Central memory CD8-positive, alpha-beta T cell (primary cell): ENCODE measurements at places on chromosomes 4 and X.

- H3K27me3 ChIP-seq, result no peaks in the 10 kb centered on the region
- DNase-seq, result no peak
- H3K27ac ChIP-seq, result no peak overlapping the region
- no peaks in the 10 kb centered on the region for H3K4me1 ChIP-seq
- H3K4me3 ChIP-seq, result no peak overlapping the region
Observed at GRCh38 chrX:11285651-11286050, 7.6 kb upstream of the AMELX start.

DNA sequence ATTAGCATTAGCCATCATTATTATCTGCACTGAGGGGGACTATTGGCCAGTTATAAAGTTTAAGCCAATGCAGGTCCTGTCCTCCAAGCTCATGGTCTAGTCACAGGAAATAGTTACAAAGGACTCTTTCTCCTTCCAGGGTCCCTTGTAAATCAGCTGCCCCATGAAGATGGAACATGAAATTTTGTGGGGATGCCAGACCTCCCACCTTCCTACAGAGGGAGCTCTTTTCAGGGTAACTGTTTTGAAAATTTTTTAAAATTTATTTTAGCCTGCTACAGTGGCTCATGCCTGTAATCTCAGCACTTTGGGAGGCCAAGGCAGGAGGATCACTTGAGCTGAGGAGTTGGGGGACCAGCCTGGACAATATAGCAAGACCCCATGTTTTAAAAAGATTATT is 124.4 kb upstream of the SLC34A2 start:
- no peak for DNase-seq
- no peak overlapping the region for H3K27ac ChIP-seq
- H3K4me3 ChIP-seq, result no peak overlapping the region

- H3K27me3 ChIP-seq, result no peaks in the 10 kb centered on the region
- H3K27ac ChIP-seq, result no peak overlapping the region
- no peaks in the 10 kb centered on the region for H3K36me3 ChIP-seq
- H3K4me1 ChIP-seq, result no peaks in the 10 kb centered on the region
Observed at GRCh38 chrX:121921258-121921657, 873.8 kb downstream of the GLUD2 start.

- no peak for DNase-seq
- no peak overlapping the region for H3K27ac ChIP-seq
- H3K4me1 ChIP-seq, result no peaks in the 10 kb centered on the region
- H3K36me3 ChIP-seq, result no peaks in the 10 kb centered on the region
Observed at GRCh38 chr4:129526812-129527211, 430.9 kb downstream of the C4orf33 start.

DNA sequence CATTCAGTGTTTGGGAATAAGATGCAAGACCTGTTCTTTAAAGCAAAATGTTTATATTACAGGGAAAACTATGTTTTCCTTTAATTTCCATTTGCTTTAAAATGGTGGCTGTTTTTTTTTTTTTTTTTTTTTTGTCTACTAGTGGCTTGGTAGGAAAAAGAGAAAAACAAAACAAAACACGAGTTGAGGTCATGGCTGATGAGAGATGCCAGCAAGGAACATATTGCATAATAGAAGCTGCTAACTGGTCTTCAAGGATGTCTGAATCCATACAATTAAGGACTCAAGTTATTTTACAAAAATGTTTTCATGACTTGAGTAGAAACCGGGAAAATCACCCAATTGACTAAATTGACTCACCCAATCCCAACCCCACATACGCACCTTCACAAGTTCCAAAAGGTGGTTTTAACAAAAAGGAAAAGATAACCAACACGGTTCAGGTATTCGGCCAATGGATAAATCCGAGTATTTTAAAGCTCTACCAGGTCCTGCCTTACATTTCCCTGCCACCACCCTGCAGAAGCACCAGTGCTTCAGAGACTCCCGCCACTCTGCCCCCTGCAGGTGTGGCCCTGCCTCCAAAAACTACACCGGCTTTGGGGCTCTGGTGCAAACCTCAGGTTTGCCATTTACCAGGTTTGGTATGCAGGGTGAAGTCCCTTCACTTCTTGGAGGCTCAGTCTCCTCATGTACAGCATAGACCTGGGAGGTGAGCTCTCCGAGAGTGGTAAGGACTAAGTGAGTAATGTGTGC is 27.1 kb downstream of the PIR start:
- no peak overlapping the region for H3K4me3 ChIP-seq
- DNase-seq, result no peak
- no peaks in the 10 kb centered on the region for H3K27me3 ChIP-seq
- H3K27ac ChIP-seq, result no peak overlapping the region

GRCh38 chr4:77264826-77265225 is 107.8 kb downstream of the CCNG2 start:
- no peaks in the 10 kb centered on the region for H3K4me1 ChIP-seq
- H3K36me3 ChIP-seq, result no peaks in the 10 kb centered on the region
- H3K27ac ChIP-seq, result no peak overlapping the region
- peaks cover 17% of the 10 kb centered on the region for H3K27me3 ChIP-seq
